ENCODE measurements at places on chromosomes 1 and 21. TPM values are rescaled to one million over a fixed set of nuclear protein-coding genes. Genes with fewer than 3 reads are reported as not detected.

RNU1-4 gene
- 8,154 TPM for total RNA-seq

TOR1AIP2 gene
- total RNA-seq = 62.7 TPM

RAB7B gene
- total RNA-seq = 1.7 TPM

DLGAP3 gene
- total RNA-seq = 0.19 TPM

CD1B gene
- total RNA-seq = not detected

UQCRHL gene
- 1.3 TPM for total RNA-seq
